ENCODE measurements at places on chromosomes 12 and 14.

- DNase-seq: no peak
Measured at GRCh38 chr12:75099210-75099609, 110.4 kb downstream of the KCNC2 start.

GRCh38 chr14:36719823-36720222, 58.2 kb downstream of the PAX9 start:
- no peak for DNase-seq

GRCh38 chr14:51651388-51652167, at the start of gene FRMD6:
TSS of gene FRMD6 (plus strand) at chr14:51651910. CDS start at chr14:51689837, 37,927 bp downstream.
- peak; percentile 46 for DNase-seq

GRCh38 chr12:122871851-122872780, 23.8 kb downstream of the VPS37B start:
- no peak for DNase-seq

DNA sequence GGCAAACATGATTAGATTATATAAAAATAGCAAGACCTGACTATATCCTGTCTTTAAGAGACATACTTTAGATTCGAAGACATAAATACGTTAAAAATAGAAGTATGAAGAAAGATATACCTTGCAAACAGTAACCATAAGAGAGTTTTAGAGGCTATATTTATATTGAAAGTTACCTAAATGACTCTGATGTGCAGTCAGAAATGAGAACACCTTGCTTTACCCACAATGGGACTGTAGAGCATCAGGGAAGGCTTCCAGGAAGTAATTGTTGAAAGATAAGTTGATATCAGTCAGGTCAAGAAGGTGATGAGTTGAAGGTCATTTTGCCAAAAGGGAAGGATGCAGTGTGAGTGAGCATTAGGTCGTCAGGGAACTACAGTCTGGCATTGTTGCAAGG, 110.2 kb downstream of the NEDD1 start:
- DNase-seq: no peak

DNA sequence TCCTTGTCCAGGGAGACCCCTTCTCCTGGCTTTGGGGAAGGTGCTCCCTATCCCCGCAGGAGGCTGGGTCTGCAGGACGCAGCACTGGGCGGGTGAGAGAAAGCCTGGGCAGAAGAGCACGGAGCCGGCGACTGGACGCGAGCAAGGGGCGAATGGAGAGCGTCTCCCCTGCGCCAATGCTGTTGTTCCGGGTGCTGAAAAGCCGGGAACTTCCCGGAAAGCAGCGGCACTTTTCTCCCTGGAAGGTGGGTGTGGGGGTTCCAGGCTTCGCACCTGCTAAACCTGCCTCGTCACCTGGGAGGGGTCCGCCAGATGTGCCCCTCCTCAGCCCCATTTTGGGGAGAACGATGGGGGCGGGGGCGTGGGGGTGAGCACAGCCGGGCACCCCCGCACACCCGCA, 417.1 kb upstream of the TMTC1 start:
- no peak for DNase-seq
